ENCODE measurements at places on chromosomes 3 and 15.

DNA sequence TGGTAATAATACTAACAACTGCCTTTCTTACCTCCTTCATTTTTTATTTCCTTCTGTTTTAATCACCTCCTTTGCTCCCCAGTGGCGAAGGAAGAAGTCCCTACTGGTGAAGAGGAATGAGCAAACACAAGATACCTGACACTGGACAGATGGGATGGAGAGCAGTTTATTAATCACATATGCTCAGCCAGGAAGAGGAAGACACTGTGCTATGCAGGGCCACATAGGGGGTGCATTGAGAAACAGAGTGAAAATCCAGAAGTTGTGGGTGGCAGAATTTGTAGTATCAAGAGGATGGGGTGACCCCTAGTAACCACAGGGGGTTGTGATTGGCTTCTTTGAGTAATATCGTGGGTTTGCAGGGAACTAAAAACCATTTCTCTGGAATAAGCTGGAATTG lies 1041.9 kb downstream of the OTOL1 start:
- no peak for DNase-seq

GRCh38 chr3:90015688-90016356 lies 908.4 kb downstream of the EPHA3 start:
- DNase-seq = no peak

DNA sequence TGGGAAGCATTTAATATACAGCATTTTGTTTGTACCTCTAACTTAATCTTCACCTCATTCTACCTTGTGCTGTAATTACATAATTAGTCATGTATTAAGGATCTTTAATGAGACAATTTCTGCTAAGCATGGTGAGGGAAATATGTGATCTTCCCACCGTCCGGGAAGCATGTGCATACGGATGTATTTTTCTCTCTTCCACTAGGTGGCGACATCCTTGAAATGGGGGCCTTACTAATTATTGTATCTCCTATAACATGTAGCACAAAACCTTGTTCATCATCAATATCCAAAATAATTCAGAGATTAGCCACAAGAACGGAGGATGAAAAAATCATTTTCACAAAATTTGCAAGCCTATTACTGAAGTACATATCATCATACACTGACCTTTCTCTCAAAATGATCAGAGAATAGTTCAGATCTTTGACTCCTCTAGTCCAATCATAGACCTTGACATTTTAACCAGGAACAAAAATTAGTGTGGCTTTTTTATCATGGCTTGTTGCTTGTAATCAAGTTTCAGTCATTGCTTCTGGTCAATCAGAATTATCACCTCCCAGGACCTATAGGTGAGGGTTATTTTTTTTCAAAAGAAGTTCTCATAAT lies 148.9 kb upstream of the GBE1 start:
- no peak for DNase-seq

DNA sequence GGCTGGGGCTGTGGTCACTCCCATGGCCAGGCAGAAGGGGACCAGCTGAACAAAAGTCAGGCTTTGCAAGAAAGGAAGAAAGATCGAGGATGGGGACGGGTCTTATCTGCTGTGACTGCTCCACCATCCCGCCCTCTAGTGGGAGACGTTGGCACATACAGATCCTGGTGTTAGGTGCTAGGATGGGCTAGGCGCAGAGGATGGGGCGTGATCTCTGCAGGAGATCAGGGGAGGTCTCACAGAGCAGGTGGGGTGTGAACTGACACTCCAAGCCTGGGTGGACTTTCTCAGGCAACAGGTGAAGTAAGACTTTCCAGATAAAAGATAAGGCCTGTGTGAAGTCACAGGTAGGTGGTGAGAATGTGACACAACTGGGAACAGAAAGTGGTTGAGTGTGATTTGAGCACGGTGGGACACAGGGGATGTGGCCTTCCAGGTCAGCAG lies 141.9 kb upstream of the SMAD3 start:
- DNase-seq = peak; percentile 28

- DNase-seq = no peak
These were observed 15.9 kb upstream of the DOCK3 start for GRCh38 chr3:50658831-50659230.

GRCh38 chr3:35680866-35681650 lies 41.7 kb downstream of the ARPP21 start:
- DNase-seq = no peak

GRCh38 chr3:9769426-9770275 lies at the start of gene CAMK1:
Gene CAMK1, minus strand, starts transcription at chr3:9769947. Its CDS starts 2,198 bp downstream, at chr3:9767749.
- DNase-seq = peak; percentile 63

DNA sequence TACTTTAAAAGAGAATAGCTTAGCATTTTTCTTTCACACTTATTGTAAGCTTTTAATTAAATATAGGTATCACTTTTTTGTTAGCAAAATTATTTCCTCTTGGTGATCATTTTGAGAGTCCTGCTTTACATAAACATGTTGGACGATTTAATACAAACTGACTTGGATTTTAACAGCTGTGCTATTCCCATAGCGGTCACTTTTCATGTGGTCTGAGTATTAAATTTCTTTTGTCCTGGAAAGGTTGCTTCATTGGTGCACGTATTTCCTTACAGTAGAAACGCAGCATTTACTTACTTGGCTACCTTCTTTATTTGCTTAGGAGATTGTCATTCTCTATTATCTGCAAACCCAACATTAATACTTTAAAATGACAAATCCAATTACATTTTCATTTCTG lies 109.4 kb downstream of the ATG7 start:
- no peak for DNase-seq

DNA sequence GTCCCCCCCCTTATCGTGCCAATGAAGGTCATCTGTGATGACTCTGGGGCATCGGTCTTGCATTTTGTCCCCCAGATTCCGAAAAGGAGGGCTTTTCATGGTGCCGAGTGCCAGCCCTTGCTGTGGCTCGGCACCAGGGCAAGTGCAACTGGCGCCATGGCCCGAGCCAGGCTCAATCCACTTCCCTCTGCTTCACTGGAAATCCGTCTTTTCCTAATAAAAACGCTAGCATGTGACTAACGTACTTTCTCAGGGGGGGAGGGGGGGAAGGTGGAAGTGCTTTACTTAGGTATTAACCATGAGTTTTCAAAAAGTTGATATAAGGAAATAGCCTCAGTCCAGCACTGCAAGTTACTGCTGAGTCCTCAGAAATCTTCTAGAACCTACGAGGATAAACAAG lies 20.5 kb downstream of the TRPM1 start:
- DNase-seq = no peak

Measured in stimulated activated CD4-positive, alpha-beta T cell treated with anti-CD3 and anti-CD28 coated beads, Interleukin-12 subunit alpha, Interleukin-12 subunit beta, amount 100 ng/mL, for 4 hours (primary cell).